HepG2 (cell line): ENCODE measurements at places on chromosomes 4 and X. TPM values are rescaled to one million over a fixed set of nuclear protein-coding genes. Genes with fewer than 3 reads are reported as not detected.

Gene P2RY4
- polyA plus RNA-seq, result 0.49 and 0.67 TPM in 2 replicates

Gene SLC6A14
- polyA plus RNA-seq, result 15.0 and 22.6 TPM in 2 replicates

Gene STK26
- 11.1 and 16.9 TPM in 2 replicates for polyA plus RNA-seq

Gene TMPRSS11A
- not detected in 2 replicates for polyA plus RNA-seq

Gene TEX11
- not detected in 2 replicates for polyA plus RNA-seq

Gene CLDN34
- polyA plus RNA-seq, result not detected in 2 replicates

DNA sequence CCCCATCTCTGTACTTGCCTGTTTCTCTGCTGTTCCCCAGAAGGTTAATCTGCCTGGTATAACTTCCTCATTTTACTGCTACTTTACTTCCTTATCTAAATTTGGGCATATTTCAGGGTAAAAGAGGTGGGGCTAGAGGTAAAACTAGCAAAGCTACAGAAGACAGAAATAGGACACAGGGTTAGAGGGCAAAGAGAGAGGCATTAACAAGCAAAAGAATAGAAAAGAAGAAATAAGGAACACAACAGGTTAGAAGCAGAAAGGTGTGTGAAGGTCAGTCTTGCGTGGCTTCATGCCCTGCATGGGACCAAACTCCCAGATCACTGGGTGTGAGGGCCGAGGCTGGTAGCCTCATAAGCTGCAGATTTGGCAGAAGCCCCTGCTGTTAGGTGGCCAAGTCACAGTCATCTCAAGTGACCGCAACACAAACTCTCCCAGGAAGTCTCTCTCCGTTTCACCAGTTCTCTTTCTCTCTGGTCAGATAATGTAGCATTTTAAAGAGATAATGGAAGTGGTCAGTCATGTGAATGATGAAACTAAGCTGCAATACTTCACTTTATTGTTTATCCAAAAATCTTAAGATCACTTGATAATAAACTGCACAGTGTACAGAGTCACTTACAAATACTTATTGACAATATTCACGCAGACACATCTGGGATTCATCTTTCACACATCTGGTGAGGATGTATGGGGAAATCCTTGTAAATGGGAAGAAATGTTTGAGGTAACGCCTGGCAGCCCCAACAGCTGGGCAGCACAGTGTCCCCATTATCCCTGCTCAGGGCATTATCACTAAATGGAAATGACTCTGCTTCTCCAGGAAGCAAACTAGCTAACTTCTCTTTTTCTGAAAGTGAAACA is 16.4 kb downstream of the TMEM154 start:
- H3K27me3 ChIP-seq, result peaks cover 1% of the 10 kb centered on the region; the same call in 2 of the 3 replicates
- DNase-seq, result no peak
- H3K36me3 ChIP-seq, result no peaks in the 10 kb centered on the region
- H3K27ac ChIP-seq, result no peak overlapping the region

GRCh38 chrX:114889481-114889880 is 127.9 kb downstream of the IL13RA2 start:
- no peak overlapping the region for H3K4me3 ChIP-seq
- no peaks in the 10 kb centered on the region for H3K4me1 ChIP-seq
- no peak overlapping the region for H3K27ac ChIP-seq
- no peak for DNase-seq
- H3K27me3 ChIP-seq, result no peaks in the 10 kb centered on the region

DNA sequence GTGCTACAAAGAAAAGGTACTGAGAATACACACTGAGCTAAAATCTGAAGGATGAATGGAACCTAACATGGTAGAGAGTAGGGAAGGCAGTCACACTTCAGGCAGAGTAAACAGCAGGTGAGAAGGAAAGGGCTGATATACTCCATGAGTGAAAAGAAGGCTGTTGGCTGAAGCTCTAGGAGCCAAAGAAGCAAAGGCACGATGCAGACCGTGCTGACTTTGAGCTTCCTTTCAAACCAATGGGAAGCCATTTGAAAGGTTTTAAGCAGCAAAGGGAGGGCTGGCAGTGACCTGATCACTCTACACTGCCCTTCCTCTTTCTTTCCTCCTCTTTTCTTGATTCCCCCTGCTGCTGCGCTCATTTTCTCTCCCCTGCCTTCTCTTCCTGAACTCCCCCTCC is 66.4 kb downstream of the TMEM154 start:
- DNase-seq, result no peak
- H3K27me3 ChIP-seq, result peaks cover 35% of the 10 kb centered on the region; the same call in 2 of the 3 replicates
- H3K4me1 ChIP-seq, result no peaks in the 10 kb centered on the region

DNA sequence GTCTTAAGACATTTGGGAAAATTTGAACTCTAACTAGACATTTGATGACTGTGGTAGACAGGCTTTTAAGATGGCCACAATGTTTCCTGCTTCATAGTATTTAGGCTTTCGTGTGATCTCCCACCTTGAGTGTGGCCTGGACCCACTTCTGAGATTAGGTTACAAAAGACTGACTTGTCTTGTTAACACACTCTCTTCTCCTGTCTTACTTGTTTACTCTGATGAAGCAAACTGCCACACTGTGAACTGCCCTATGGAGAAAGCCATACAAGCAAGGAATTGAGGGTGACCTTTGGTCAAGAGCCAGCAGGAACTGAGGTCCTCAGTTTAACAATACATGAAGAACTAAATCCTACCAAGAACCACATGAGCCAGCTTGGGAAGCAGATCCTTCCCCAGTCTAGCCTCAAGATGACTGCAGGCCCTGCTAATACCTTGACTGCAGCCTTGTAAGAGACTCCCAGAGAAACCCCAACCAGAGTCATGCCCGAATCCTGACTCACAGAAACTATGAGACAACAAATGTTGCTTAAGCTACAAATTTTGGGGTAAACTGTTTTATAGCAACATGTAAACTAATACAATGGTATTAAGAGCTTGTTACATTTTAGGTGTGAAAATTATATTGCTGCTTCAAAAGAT is 20.3 kb downstream of the UBA6 start:
- H3K4me3 ChIP-seq, result no peak overlapping the region
- DNase-seq, result peak; percentile 23
- peak overlapping the region; percentile 35 for H3K27ac ChIP-seq
- H3K27me3 ChIP-seq, result no peaks in the 10 kb centered on the region
- H3K4me1 ChIP-seq, result peaks cover 18% of the 10 kb centered on the region

DNA sequence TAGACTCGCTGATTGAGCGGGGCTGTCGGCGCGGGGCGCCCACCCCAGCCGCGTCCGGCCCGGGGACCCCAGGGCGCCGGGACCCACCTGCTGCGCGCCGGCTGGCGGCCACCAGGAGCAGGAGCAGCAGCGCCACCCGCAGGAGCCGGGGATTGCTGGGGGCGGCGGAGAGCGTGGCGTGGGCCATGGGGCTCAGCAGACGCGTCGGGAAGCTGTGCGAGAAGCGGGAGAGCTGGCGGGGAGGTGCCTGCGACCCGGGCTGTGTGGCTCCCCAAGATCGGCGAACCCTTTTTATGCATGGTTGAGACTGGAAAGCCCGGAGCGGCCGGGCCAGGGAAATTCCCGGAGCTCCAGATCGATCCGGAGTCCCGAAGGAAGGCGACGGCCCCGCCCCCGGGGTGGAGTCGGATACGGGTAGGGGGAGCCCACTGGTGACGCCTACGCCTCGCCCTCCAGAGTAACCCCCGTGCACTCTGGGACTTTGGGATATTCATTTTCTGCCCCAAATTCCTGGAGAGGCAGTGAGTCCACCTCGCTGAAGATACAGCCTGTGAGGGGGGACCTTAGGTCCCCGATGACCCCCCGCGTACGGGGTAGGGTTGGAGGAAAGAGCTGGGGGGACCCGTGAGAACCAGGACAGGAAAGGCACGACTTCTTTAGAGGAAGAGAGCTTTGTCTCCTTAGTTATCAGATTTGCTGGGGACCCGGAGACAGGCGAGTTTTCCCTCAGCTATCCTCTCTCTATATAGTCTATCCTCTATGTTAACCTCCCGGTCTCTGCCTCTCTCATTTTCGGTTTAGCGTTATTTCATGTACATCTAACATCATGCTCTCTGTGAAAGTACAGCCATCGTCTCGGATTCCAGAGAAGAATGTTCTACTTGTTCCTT is at the start of gene CXCL3:
Gene CXCL3, minus strand, starts transcription at position 265 of the 890 bp plus-strand sequence. Its CDS starts 78 bp downstream, at position 187.
- no peak for DNase-seq
- no peaks in the 10 kb centered on the region for H3K36me3 ChIP-seq
- peaks cover 26% of the 10 kb centered on the region for H3K27me3 ChIP-seq
- H3K27ac ChIP-seq, result no peak within 1 kb of the TSS
- peak within 1 kb of the TSS; percentile 62; the same call in 1 of the 2 replicates for H3K4me3 ChIP-seq
- peaks cover 15% of the 10 kb centered on the region for H3K4me1 ChIP-seq

DNA sequence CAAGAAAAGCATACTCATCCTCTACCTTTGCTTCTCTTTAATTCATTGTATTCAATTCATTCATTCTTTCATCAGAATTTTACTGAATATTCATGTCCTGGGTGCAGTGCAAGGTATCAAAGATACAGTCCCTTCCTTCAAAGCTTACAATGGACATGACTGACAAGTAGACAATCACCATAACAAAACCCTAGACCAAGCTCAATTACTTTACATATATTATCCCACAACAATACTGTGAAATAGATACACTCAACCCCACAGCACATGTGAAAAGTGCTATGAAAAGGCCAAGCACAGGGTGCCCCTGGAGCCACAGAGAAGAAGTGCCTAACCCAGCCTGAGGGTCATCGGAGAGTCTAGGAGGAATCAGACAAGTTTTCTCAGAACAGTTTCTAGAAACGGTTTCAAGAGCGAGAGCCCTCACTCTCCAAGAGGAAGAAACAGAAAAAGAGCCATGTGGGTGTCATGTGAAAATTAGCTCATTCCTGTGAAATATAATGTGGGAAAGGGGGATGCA is 15.3 kb downstream of the AMBN start:
- H3K27me3 ChIP-seq, result no peaks in the 10 kb centered on the region
- H3K4me1 ChIP-seq, result no peaks in the 10 kb centered on the region
- no peak overlapping the region for H3K27ac ChIP-seq
- no peak for DNase-seq
- no peak overlapping the region for H3K4me3 ChIP-seq

DNA sequence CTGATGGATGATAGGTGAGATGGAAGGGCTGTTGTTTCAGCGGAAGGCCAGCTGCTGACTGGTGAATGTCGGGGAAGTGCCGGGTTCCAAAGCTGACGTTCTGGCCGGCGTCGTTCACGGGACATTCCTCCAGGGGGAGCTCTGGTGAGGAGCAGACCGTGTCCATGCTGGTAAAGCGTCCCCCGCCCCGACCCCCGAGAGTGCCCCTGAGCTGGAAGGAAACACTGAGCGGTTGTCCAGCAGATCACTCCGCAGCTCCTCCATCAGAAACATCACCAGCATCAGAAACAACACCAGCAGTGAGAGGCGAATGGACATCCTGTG is 18.6 kb upstream of the ADRA2C start:
- H3K27ac ChIP-seq, result no peak overlapping the region
- no peak for DNase-seq
- H3K4me3 ChIP-seq, result no peak overlapping the region

- DNase-seq, result no peak
- peaks cover 3% of the 10 kb centered on the region; the same call in 1 of the 3 replicates for H3K36me3 ChIP-seq
- no peaks in the 10 kb centered on the region for H3K4me1 ChIP-seq
Measured at GRCh38 chr4:113593400-113594230, 167.9 kb downstream of the CAMK2D start.

GRCh38 chr4:41963105-41963504 is 18.5 kb upstream of the DCAF4L1 start:
- H3K4me1 ChIP-seq, result no peaks in the 10 kb centered on the region
- H3K27ac ChIP-seq, result no peak overlapping the region
- H3K36me3 ChIP-seq, result no peaks in the 10 kb centered on the region
- no peaks in the 10 kb centered on the region for H3K27me3 ChIP-seq

GRCh38 chrX:110081740-110082139 is 78.8 kb downstream of the TMEM164 start:
- H3K36me3 ChIP-seq, result no peaks in the 10 kb centered on the region
- peaks cover 13% of the 10 kb centered on the region for H3K4me1 ChIP-seq
- no peak overlapping the region for H3K4me3 ChIP-seq
- DNase-seq, result no peak
- H3K27me3 ChIP-seq, result no peaks in the 10 kb centered on the region
- H3K27ac ChIP-seq, result no peak overlapping the region

- no peaks in the 10 kb centered on the region for H3K36me3 ChIP-seq
- DNase-seq, result no peak
- no peak overlapping the region for H3K4me3 ChIP-seq
- H3K4me1 ChIP-seq, result no peaks in the 10 kb centered on the region
- no peak overlapping the region for H3K27ac ChIP-seq
Measured at GRCh38 chr4:14918336-14918735, 83.9 kb upstream of the CPEB2 start.
